CD4-positive, alpha-beta T cell treated with Interleukin-15 for 4 hours (primary cell): ENCODE measurements at places on chromosomes 11 and 22.

- no peak for DNase-seq
Measured at GRCh38 chr11:126824035-126824607, 176.4 kb downstream of the KIRREL3 start.

GRCh38 chr11:67577951-67578350, 5.7 kb upstream of the GSTP1 start:
- DNase-seq, result no peak

DNA sequence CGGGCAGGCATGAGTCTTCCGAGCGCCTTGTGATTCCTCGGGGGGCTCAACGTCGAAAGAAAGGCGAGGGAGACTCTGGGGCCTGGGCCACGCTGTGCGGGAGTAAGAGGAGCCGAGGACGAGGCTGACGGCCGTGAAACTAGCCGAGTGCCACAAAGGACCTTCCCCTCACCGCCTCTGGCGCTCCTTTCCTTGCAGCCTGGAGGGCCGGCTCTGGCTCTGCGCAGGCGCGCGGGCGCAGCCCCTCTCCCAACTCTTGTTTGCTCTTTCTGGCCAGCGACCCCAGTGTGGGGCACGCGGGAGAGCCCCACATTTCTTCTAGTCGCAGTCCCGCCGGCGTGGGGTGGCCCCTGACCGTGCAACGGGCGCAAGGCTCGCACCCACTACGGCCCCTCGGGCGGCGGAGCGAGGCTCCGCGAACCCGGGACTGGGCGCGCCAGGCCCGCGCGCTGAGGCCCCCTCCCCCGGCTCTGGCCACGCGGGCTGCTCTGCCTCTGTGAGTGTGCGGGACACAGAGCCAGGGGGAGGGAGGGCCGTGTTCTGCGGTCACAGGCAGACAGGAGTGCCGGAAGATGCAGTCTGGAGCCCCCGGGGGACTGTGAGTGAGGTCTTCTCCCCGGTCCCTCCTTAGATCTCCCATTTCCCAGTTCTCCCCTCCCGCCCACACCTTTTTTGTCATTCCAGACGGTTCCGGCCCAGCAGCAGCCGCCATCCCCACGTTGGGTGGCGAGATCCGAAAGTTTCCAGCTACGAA, 1.0 kb upstream of the TOB2 start:
- DNase-seq, result peak; percentile 47

- no peak for DNase-seq
Measured at GRCh38 chr22:29817724-29818123, 20.4 kb downstream of the ASCC2 start.

- DNase-seq, result no peak
Measured at GRCh38 chr11:118184784-118185579, 8.5 kb upstream of the SCN2B start.

DNA sequence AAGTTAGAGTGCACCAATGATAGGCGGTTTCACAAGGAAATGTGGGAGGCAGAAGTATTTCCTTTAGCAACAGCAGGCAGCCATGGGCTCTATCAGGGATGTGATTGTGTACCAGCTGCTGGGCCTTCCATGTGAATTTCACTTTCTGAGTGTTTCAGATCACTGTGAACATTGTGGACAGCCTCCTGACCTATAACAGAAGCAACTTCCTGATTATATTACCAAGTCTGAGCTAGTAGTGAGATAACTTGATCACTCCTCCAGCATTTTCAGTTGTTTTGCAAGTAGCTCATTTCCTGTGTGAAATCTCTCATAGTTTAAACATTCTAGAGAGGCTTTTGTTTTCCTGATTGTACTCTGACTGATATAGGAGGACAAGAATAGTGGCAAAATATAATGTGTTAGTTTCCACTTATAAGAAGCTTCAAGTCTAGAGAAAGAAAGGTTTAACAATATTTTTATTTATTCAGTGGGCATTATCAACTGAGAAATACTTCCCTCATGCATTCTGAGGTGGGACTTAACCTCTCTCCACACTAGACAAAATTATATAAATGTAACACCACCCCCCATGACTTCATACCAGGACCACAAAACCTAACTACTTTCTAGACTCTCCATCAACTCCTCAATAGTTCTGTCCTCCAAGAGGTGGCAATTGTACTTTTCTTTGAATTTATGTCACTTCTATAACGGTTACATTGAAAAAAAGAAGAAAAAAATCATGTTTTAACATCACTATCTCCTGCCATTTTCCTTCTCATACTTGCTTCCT, 184.2 kb upstream of the LUZP2 start:
- DNase-seq, result no peak

DNA sequence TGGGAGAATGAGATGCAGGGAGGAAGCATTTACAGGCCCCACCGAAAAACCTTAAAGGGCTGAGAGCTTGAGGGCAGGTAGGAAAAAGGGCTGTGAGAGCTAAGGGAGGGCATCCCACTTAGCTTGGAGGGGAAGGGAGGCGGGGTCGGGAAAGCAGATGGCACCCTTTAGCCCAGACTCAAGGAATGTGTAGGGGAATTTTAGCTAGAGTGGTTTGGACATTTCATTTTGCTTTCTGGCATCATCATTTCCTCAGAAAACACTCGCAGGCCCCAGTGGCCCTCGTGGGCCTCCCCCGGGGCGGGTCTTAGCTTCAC, 846 bp upstream of the STIM1 start:
- no peak for DNase-seq

DNA sequence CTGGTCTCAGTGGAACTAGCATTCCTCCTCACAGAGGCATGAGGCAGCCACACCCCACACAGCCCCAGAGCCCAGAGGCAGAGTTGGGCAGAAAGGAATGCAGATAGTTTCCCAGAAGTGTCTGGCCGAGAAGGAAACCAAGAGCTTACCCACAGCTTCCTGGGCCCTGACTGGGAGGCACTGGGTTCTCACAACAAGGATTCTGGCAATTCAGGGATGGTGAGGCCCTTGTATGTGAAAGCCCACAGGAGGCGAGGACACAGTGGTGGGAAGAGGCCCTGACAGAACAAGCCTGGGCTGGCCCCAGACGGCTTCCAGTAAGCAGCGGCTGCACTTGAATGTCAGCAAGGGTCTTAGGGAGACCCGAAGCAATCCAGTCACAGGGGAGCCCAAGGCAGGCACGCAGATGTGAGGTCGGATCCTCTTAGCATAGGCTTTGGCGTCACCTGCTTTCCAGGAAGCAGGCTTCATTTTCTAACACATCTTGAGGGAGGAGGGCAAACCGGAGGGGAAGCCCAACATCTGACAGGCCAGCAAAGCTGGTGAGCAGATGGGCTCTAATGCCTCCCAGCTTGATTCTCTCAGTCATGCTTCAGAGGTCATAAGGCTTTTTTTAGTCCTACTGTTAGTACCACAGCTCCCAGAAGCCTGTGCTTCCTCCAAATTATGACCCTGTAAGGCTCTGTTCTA, 78.3 kb upstream of the AKIP1 start:
- DNase-seq, result no peak
